ENCODE measurements at places on chromosomes 3 and 15.

DNA sequence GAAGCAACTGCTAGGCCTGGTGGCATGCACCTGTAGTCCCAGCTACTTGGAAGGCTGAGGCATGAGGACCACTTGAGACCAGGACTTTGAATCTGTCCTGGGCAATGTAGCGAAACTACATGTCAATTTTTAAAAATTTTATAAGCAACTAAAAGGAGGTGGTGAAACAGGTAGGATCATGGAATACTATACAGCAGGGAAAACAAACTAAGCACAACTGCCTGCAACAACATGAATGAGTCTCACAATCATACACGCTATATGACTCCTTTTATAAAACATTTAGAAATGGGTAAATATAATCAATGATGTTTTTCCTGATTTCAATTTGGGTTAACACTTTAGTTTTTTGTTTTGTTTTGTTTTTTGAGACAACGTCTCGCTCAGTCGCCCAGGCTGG, 29.5 kb upstream of the CNBP start:
- DNase-seq, result no peak

DNA sequence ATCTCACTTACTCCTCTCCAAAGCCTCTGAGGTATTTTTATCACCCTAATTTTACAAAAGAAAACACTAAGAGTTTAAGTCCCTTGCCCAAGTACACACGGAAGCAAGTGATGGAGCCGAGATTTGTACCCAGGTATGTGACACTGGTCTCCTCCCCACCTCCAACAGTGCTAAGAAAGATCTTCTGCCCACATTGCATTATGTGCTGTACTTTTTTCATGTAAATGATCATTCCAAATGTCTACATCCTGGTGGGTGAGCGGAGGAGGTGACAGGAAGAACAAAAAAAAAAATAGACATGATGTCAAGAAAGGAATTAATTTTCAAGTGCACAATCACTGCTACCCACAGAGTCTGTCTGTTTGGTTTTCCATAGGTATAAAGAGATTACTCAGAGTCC, 694.1 kb downstream of the FHIT start:
- no peak for DNase-seq

DNA sequence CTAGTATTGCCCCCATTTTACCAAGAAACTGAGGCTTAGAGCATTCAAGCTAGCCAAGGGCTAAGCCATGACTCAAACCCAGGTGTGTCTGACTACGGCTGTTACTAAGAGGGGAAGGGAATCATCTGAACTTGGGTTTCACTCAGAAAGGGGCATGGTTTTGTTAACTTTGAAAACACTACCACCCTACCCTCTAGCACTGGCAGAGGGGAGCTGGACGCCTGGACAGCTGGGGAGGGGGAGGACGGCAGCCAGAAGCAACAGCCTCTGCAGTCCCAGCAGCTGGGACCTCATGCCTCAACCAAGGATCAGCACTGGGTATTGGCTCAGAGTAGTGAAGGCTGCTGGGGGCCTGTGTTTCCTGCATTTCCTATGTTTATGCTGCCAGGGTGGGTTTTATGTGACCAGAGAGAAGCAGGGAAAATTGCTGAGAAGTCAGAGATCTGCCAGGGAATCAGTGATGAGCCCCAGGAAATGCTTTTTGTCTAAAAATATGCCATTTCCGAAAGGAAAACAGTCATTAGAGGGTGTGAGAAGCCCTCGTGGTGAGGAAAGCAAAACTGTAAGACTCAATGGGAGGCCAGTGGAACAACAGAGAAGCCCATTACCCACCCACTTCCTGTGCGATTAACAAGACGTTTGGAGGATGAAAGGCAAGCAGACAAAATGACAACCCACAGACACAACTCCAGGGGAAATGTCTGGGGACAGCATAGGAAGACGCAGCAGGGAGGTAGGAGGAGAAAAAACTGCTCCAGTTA, 41.2 kb downstream of the LIPC start:
- no peak for DNase-seq

GRCh38 chr3:42019953-42020260, 58.0 kb upstream of the ULK4 start:
- DNase-seq, result no peak

GRCh38 chr3:103393395-103394186, 958.8 kb downstream of the ZPLD1 start:
- no peak for DNase-seq

All from AG09319 (cell line).